Aorta (tissue), 5 donors: ENCODE measurements at places on chromosomes 3 and 15. TPM values are rescaled to one million over a fixed set of nuclear protein-coding genes. Genes with fewer than 3 reads are reported as not detected.

Gene VWA5B2
- total RNA-seq = not detected

Gene ACKR4
- 18.3 TPM for total RNA-seq

Gene CHST2
- 2.8 TPM for total RNA-seq

GRCh38 chr3:13657660-13658435 is 108.9 kb downstream of the FBLN2 start:
- peak; percentile 86 for DNase-seq
- no peaks in the 10 kb centered on the region for H3K4me1 ChIP-seq
- no peak overlapping the region for H3K4me3 ChIP-seq
- no peaks in the 10 kb centered on the region for H3K27me3 ChIP-seq

- H3K4me3 ChIP-seq = no peak overlapping the region
- no peak overlapping the region for H3K27ac ChIP-seq
- H3K36me3 ChIP-seq = no peaks in the 10 kb centered on the region
- no peak for DNase-seq
Observed at GRCh38 chr3:130517602-130518001, 625 bp downstream of the COL6A6 start.

DNA sequence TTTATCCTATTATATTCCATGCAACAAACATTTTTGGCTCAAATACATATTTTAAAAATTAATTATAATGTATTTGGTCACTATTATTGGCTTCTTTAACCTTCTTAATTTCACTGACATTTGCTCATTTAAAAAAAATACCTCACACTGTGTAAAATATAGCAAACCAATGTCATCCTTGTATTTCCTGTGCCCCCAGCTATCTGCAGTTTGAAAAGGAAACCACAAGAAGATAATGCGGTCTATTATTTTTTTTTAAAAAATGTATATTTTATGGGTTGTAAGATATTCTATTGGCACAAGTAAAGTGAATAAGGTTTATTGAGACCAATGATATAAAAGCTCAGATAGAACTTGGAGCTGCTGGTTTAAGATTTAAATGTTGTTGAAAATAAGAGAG is 904.2 kb downstream of the SI start:
- no peaks in the 10 kb centered on the region for H3K4me1 ChIP-seq
- no peak overlapping the region for H3K4me3 ChIP-seq
- H3K27ac ChIP-seq = no peak overlapping the region
- DNase-seq = no peak
- no peaks in the 10 kb centered on the region for H3K27me3 ChIP-seq

- H3K36me3 ChIP-seq = no peaks in the 10 kb centered on the region
- no peak overlapping the region for H3K27ac ChIP-seq
- H3K4me3 ChIP-seq = no peak overlapping the region
- no peak for DNase-seq
- no peaks in the 10 kb centered on the region for H3K27me3 ChIP-seq
- no peaks in the 10 kb centered on the region for H3K4me1 ChIP-seq
Observed at GRCh38 chr15:65971741-65971995, 102.4 kb downstream of the RAB11A start.

DNA sequence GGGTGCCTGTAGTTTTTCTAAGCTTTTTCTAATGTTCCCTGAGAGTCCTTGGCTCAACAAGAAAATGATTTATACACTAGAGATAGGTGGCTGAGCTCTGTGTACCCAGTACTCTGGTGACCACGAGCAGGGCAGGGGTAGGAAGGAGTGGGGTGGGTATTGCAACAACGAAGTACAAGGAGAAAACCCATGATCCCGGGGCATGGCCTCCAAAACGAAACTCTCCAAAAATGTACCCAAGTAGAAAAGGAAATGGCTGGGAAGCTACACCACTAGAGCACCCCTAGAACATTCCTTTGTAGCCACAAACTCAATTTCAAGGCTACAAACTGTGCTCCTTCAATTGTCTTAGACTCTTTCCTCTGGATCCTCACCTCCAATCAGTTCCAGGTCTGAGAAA is 138.9 kb downstream of the DUT start:
- no peak for DNase-seq
- H3K4me3 ChIP-seq = no peak overlapping the region
- H3K4me1 ChIP-seq = no peaks in the 10 kb centered on the region
- peaks cover 14% of the 10 kb centered on the region for H3K36me3 ChIP-seq
- H3K27ac ChIP-seq = no peak overlapping the region

DNA sequence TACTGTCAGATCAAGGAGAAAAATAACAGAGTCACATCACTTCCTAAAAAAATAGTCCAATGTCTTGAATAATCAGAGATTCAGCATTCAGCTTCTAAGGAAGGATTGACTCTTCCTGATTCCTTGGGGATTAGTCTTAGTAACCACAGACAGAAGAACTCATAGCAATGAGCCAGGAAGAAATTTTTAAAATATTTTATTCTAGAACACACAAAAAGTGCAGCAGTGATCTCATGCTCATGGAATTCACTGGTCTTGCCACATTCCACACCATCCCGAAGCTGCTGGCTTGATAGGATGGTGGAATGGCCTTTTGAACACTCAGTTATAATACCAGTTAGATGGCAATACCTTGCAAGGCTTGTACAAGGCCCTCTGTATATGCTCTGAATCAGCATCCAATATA is 43.0 kb upstream of the ABI3BP start:
- no peaks in the 10 kb centered on the region for H3K27me3 ChIP-seq
- H3K4me1 ChIP-seq = peaks cover 7% of the 10 kb centered on the region
- no peak overlapping the region for H3K4me3 ChIP-seq

GRCh38 chr3:126450744-126451143 is 24.9 kb downstream of the ZXDC start:
- DNase-seq = no peak
- no peaks in the 10 kb centered on the region for H3K36me3 ChIP-seq
- no peak overlapping the region for H3K27ac ChIP-seq
- H3K4me1 ChIP-seq = no peaks in the 10 kb centered on the region
- no peaks in the 10 kb centered on the region for H3K27me3 ChIP-seq

DNA sequence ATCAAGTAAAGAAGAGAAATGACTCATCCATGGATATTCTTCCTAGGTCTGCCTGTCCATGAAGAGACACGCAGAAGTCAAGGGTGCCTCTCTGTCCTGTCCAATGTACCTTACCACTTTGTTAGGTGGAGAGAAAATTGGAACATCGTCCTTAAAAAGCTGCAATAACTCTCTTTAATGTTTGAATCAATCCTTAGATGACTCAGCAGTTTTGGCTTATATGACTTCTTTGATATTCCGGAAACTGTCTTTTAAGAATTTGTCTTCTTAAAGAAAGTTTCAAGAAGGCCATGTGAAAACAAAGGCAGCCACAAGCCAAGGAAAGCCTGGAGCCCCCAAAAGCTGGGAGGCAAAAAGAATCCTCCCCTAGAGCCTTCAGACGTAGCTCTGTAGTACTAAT is 49.2 kb downstream of the MRPL3 start:
- peaks cover 2% of the 10 kb centered on the region for H3K4me1 ChIP-seq
- no peaks in the 10 kb centered on the region for H3K36me3 ChIP-seq
- DNase-seq = no peak
- H3K4me3 ChIP-seq = no peak overlapping the region
- no peaks in the 10 kb centered on the region for H3K27me3 ChIP-seq

GRCh38 chr3:39269528-39269927 is 10.3 kb downstream of the CX3CR1 start:
- H3K27ac ChIP-seq = no peak overlapping the region

GRCh38 chr3:76203578-76203977 is 418.2 kb upstream of the ZNF717 start:
- no peaks in the 10 kb centered on the region for H3K4me1 ChIP-seq
- no peaks in the 10 kb centered on the region for H3K27me3 ChIP-seq
- no peak overlapping the region for H3K4me3 ChIP-seq
- no peak overlapping the region for H3K27ac ChIP-seq
- DNase-seq = no peak

DNA sequence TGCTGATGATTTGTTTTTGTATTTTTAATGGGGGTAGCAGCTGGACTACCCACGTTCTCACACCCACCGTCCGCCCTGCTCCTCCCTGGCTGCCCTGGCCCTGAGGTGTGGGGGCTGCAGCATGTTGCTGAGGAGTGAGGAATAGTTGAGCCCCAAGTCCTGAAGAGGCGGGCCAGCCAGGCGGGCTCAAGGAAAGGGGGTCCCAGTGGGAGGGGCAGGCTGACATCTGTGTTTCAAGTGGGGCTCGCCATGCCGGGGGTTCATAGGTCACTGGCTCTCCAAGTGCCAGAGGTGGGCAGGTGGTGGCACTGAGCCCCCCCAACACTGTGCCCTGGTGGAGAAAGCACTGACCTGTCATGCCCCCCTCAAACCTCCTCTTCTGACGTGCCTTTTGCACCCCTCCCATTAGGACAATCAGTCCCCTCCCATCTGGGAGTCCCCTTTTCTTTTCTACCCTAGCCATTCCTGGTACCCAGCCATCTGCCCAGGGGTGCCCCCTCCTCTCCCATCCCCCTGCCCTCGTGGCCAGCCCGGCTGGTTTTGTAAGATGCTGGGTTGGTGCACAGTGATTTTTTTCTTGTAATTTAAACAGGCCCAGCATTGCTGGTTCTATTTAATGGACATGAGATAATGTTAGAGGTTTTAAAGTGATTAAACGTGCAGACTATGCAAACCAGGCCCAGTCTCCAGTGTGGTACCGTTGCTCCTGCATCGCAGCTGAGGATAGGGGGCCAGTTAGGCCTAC is 1.4 kb upstream of the FES start:
- no peaks in the 10 kb centered on the region for H3K27me3 ChIP-seq
- no peak for DNase-seq
- H3K36me3 ChIP-seq = peaks cover 5% of the 10 kb centered on the region
- H3K4me1 ChIP-seq = no peaks in the 10 kb centered on the region
- H3K4me3 ChIP-seq = no peak overlapping the region

- H3K27ac ChIP-seq = no peak overlapping the region
- no peak for DNase-seq
- no peaks in the 10 kb centered on the region for H3K36me3 ChIP-seq
- no peaks in the 10 kb centered on the region for H3K27me3 ChIP-seq
- H3K4me1 ChIP-seq = no peaks in the 10 kb centered on the region
Observed at GRCh38 chr15:60875681-60876080, 353.4 kb downstream of the RORA start.
